ENCODE measurements at places on chromosomes 7 and 10. TPM values are rescaled to one million over a fixed set of nuclear protein-coding genes. Genes with fewer than 3 reads are reported as not detected.

Gene RNF133
- 0.29 TPM for total RNA-seq

- H3K36me3 ChIP-seq, result peaks cover 4% of the 10 kb centered on the region
- peaks cover 11% of the 10 kb centered on the region for H3K4me1 ChIP-seq
- H3K27ac ChIP-seq, result peak overlapping the region; percentile 48
- H3K4me3 ChIP-seq, result peak overlapping the region; percentile 65
- H3K27me3 ChIP-seq, result no peaks in the 10 kb centered on the region
- DNase-seq, result peak; percentile 65
Measured at GRCh38 chr7:128405471-128406313, 4.1 kb downstream of the IMPDH1 start.

DNA sequence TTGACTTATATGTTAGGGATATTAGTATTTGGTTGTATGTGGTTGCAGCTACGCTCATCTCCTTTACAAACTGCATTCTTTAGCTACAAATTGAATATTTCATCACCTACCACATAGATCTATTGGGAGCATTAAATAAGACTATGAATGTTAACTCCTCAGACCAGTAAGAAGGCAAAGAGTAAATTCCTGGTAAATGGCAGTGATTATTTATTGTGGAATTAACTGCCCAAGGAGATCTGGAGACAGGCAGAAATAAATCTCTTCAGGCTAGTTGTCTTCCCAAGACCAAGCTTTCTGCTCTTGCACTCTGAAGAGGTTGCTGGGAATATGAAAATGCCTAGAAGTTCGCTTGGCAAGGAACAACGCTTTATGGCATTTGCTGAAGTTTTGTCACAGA, 74.6 kb downstream of the ANLN start:
- H3K27me3 ChIP-seq, result no peaks in the 10 kb centered on the region
- H3K4me3 ChIP-seq, result no peak overlapping the region
- no peaks in the 10 kb centered on the region for H3K36me3 ChIP-seq
- no peak overlapping the region for H3K27ac ChIP-seq
- no peak for DNase-seq

DNA sequence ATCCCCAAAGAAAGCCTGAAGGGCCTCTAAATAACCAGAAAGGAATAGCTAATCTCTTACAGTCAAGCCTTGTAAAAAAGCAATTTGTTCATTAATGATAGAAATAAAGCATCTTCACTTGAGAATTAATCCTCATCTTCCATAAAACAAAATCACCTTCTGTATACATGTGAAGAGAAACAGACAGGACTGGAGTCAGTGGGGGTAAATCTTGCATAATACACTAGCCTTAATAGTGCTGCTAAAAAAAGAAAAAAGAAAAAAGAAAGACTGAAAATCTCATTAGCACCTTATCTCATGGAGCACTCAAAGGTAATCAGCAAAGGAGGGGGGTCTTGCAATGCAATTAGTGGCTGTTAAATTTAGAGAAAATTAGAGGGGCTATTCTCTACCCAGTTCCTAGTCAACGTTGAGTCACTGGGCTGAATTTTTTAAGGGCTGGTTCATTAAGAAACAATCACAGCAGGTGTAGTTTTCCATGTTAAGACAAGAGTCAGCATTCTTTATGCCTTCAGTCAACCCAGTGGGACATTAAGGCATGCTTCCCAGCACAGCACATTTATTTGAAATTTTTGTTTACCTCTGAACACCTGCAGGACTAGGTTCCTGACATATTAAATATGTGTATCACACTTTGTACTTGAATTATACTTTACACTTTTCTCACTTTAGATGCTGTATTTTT, 1455.7 kb upstream of the CELF2 start:
- H3K4me3 ChIP-seq, result no peak overlapping the region
- no peaks in the 10 kb centered on the region for H3K27me3 ChIP-seq
- no peaks in the 10 kb centered on the region for H3K4me1 ChIP-seq
- no peak overlapping the region for H3K27ac ChIP-seq
- DNase-seq, result no peak

DNA sequence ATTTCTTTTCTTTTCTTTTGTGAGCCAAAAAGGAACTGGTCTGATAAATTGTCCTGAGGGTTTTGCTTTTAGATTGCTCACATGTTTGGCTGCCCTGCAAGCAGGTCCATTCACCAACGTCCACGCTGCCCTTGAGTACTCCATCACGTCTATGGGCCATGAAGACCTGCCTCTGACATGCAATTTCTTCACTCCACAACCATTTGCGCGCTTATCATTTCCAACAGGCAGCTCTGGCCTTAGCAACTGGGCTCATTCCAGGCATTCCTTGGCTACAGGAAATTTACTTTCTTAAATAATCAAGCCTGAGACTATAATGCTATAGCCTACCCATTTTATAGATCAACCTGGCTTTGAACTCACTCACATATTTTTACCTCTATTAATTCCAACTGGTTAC, 408.3 kb upstream of the C7orf33 start:
- no peaks in the 10 kb centered on the region for H3K36me3 ChIP-seq
- DNase-seq, result no peak
- no peaks in the 10 kb centered on the region for H3K4me1 ChIP-seq
- H3K27ac ChIP-seq, result no peak overlapping the region
- no peak overlapping the region for H3K4me3 ChIP-seq

- H3K27me3 ChIP-seq, result no peaks in the 10 kb centered on the region
- no peaks in the 10 kb centered on the region for H3K4me1 ChIP-seq
- no peak for DNase-seq
- H3K27ac ChIP-seq, result no peak overlapping the region
- H3K36me3 ChIP-seq, result peaks cover 44% of the 10 kb centered on the region
Measured at GRCh38 chr7:93115796-93116195, 2.0 kb downstream of the SAMD9 start.

DNA sequence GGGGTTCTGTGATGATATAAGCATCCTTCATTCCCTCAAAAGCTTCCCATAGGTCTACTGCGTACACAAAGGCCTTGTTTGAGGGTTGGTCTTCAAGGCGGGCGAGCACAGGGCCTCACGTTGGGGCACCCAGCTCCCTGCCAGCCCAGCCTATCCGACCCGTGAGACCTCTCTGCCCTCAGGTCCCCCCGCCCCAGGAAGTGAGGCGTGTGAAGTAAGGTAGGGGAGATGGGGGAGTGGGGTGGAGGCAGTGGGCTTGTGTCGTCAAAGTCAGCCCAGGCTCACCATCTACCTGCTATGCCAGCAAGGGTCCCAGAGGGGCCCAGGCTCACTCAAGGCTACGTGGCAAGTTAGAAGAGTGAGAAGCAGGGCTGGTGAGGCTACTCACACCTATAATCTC, 47.6 kb upstream of the ELFN1 start:
- no peak overlapping the region for H3K4me3 ChIP-seq
- H3K27me3 ChIP-seq, result no peaks in the 10 kb centered on the region
- DNase-seq, result no peak
- no peaks in the 10 kb centered on the region for H3K36me3 ChIP-seq
